ENCODE measurements at places on chromosomes 5 and 9. TPM values are rescaled to one million over a fixed set of nuclear protein-coding genes. Genes with fewer than 3 reads are reported as not detected.

Gene ZNF346
- total RNA-seq, result 9.8 TPM

Gene GRAMD2B
- total RNA-seq, result 23.4 TPM

Gene LMX1B
- not detected for total RNA-seq

Gene SLC45A2
- not detected for total RNA-seq

Gene RNF20
- 22.0 TPM for total RNA-seq

Gene POLE3
- 53.7 TPM for total RNA-seq

Gene BARHL1
- not detected for total RNA-seq

Gene ALDH1A1
- 6.2 TPM for total RNA-seq

Gene OR1J2
- total RNA-seq, result not detected

Gene GFRA3
- total RNA-seq, result not detected

Gene CCDC69
- 1.7 TPM for total RNA-seq

Gene ARID3C
- total RNA-seq, result 0.64 TPM

Gene OR1L1
- total RNA-seq, result not detected

Gene NME5
- 1.7 TPM for total RNA-seq

Gene DRD1
- not detected for total RNA-seq

Gene TMOD1
- 0.48 TPM for total RNA-seq

Gene NIM1K
- not detected for total RNA-seq
